Suprapubic skin (tissue), 4 donors: ENCODE measurements at places on chromosomes 5 and 9. TPM values are rescaled to one million over a fixed set of nuclear protein-coding genes. Genes with fewer than 3 reads are reported as not detected.

GRCh38 chr9:75695921-75696320 lies 194.6 kb upstream of the PCSK5 start:
- no peaks in the 10 kb centered on the region for H3K36me3 ChIP-seq
- no peak overlapping the region for H3K27ac ChIP-seq
- H3K4me3 ChIP-seq, result no peak overlapping the region
- H3K4me1 ChIP-seq, result no peaks in the 10 kb centered on the region

Gene RCL1
- 58.4 TPM for total RNA-seq

DNA sequence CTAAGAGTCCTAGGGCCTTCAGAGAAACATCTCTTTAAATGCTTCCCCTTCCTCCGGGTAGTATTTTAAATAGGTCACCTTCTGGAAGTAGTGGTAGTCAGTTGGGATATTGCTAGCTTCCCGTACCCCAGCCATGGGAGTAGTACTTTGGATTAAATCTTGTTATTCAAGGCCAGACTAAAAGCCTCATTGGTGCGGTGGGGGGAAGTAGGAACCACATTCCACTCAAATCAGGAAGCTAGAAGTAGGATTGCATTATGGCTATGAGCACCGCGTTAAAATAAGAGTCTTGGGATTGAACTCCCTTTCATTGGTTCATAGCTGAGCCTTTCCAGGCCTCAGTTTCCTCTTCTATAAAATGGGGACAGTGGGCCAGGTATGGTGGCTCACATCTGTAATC lies 6.7 kb downstream of the KCNIP1 start:
- H3K4me1 ChIP-seq, result no peaks in the 10 kb centered on the region
- no peak overlapping the region for H3K4me3 ChIP-seq
- no peaks in the 10 kb centered on the region for H3K36me3 ChIP-seq
- no peak for DNase-seq
- no peak overlapping the region for H3K27ac ChIP-seq
- peaks cover 4% of the 10 kb centered on the region for H3K27me3 ChIP-seq

DNA sequence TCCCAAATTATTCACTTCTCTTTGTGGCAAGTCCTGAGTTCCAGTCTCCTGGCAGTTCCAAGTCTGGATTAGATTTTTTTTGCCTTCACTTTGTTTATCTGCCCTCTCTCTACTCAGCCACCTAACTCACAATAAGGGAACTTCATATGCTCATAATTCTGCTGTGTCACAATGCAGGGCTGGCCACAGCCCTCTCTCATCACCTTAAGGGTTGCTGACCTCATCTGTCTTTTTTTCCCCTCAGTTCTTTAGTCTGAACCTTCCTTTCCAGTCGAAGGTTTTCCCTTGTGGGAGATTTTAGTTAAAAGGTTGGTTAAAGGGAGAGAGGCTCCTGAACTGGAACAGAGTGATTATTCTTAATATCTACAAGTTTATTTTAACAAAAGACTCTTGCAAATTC lies 4.1 kb downstream of the BAG1 start:
- H3K4me3 ChIP-seq, result no peak overlapping the region
- no peaks in the 10 kb centered on the region for H3K27me3 ChIP-seq
- H3K27ac ChIP-seq, result no peak overlapping the region
- no peak for DNase-seq
- H3K4me1 ChIP-seq, result peaks cover 23% of the 10 kb centered on the region

DNA sequence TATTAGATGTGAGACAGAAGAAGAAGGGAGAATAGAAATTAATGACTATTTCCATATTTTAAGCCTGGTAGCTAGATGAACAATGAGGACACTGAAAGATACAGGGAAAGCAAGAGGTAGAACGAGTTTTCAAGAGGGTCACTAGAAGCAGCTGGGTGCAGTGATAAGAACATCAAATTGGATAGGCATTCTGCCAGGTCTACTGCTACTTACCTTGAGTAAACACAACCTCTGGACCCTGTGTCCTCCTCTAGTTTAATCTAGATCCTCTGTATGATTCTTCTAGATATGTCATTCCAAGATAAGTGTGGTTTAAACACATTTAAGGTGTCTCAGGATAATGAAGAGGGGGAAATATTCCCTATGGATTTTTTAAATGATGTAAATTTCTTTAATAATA lies 31.2 kb downstream of the OTP start:
- H3K4me3 ChIP-seq, result no peak overlapping the region
- peaks cover 3% of the 10 kb centered on the region for H3K27me3 ChIP-seq
- DNase-seq, result no peak
- no peaks in the 10 kb centered on the region for H3K36me3 ChIP-seq
- no peaks in the 10 kb centered on the region for H3K4me1 ChIP-seq
- no peak overlapping the region for H3K27ac ChIP-seq

GRCh38 chr5:37272511-37272910 lies 23.3 kb upstream of the CPLANE1 start:
- no peak overlapping the region for H3K27ac ChIP-seq
- no peak overlapping the region for H3K4me3 ChIP-seq
- H3K36me3 ChIP-seq, result no peaks in the 10 kb centered on the region
- no peaks in the 10 kb centered on the region for H3K4me1 ChIP-seq

DNA sequence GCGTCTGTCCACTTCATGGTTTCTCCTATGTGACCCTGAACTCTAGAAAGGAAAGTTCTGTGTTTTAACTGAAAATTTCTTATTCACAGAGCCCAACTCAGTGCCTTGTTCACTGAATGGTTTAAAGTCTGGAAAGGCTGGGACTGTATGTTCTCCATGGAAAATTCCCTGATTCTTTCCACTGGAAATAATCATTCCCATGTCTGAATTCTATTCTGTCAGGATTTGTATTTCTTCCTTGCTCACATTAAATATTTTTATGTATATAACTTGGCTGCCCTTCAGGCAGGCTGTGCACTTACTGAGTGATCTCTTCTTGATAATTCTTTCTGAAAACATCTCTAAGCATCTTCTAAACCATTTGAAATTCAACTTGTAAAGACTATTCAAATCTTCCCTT lies 1126.9 kb upstream of the DMAC1 start:
- H3K27me3 ChIP-seq, result no peaks in the 10 kb centered on the region
- H3K27ac ChIP-seq, result no peak overlapping the region
- no peaks in the 10 kb centered on the region for H3K4me1 ChIP-seq
- no peaks in the 10 kb centered on the region for H3K36me3 ChIP-seq
- no peak overlapping the region for H3K4me3 ChIP-seq

Gene BTNL8
- total RNA-seq, result not detected

Gene BTNL9
- 98.3 TPM for total RNA-seq

DNA sequence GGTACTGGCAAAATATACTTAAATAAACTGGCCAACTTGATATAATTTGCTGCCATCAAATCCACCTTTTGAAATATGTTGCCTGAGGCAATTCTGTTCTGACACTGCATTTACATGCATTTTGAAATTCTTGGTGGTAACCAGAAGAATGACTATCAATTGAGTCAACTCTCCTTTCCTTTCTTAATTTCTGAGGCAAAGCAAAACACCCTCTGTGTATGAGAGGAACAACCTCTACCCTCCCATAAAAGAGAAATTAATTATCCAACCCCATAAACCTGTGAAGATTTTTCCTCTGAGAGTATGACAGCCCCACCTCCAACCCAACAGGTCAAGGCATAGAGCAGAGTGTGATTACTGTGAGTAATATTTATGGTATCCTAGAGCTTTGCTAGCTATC lies 286.8 kb downstream of the NR2F1-AS1 start:
- no peak for DNase-seq
- no peaks in the 10 kb centered on the region for H3K4me1 ChIP-seq
- no peaks in the 10 kb centered on the region for H3K27me3 ChIP-seq
- H3K36me3 ChIP-seq, result no peaks in the 10 kb centered on the region
- no peak overlapping the region for H3K4me3 ChIP-seq

GRCh38 chr5:82295144-82295543 lies 17.0 kb upstream of the RPS23 start:
- no peaks in the 10 kb centered on the region for H3K36me3 ChIP-seq
- no peak overlapping the region for H3K4me3 ChIP-seq
- H3K27me3 ChIP-seq, result no peaks in the 10 kb centered on the region
- no peaks in the 10 kb centered on the region for H3K4me1 ChIP-seq
- no peak overlapping the region for H3K27ac ChIP-seq

Gene ZNF483
- total RNA-seq, result 4.5 TPM

GRCh38 chr9:111348821-111349271 lies 18.8 kb upstream of the OR2K2 start:
- H3K36me3 ChIP-seq, result no peaks in the 10 kb centered on the region
- H3K4me1 ChIP-seq, result no peaks in the 10 kb centered on the region
- H3K27ac ChIP-seq, result no peak overlapping the region
- no peak overlapping the region for H3K4me3 ChIP-seq
- no peak for DNase-seq

GRCh38 chr9:127721391-127721821 lies 5.5 kb downstream of the TTC16 start:
- no peaks in the 10 kb centered on the region for H3K36me3 ChIP-seq
- DNase-seq, result no peak
- H3K27ac ChIP-seq, result peak overlapping the region; percentile 19
- H3K4me1 ChIP-seq, result peaks cover 22% of the 10 kb centered on the region
- H3K4me3 ChIP-seq, result no peak overlapping the region

GRCh38 chr5:19728571-19728970 lies 259.4 kb downstream of the CDH18 start:
- no peak overlapping the region for H3K4me3 ChIP-seq
- no peaks in the 10 kb centered on the region for H3K27me3 ChIP-seq
- H3K36me3 ChIP-seq, result no peaks in the 10 kb centered on the region

- H3K27me3 ChIP-seq, result no peaks in the 10 kb centered on the region
- no peaks in the 10 kb centered on the region for H3K36me3 ChIP-seq
- no peak overlapping the region for H3K4me3 ChIP-seq
- DNase-seq, result no peak
These were observed 204.2 kb upstream of the HAPLN1 start for GRCh38 chr5:83924891-83925290.

DNA sequence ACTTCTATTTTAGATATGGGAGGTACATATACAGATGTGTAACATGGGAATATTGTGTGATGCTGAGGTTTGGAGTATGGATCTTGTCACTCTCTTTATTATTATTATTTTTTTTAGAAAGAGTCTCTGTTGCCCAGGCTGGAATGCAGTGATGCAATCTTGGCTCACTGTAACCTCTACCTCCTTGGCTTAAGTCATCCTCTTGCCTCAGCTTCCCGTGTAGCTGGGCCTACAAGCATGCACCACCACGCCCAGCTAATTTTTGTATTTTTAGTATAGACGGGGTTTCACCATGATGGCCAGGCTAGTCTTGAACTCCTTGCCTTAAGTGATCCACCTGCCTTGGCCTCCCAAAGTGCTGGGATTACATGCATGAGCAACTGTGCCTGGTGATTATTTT lies 138.4 kb upstream of the SLC28A3 start:
- DNase-seq, result no peak
- H3K4me3 ChIP-seq, result no peak overlapping the region

DNA sequence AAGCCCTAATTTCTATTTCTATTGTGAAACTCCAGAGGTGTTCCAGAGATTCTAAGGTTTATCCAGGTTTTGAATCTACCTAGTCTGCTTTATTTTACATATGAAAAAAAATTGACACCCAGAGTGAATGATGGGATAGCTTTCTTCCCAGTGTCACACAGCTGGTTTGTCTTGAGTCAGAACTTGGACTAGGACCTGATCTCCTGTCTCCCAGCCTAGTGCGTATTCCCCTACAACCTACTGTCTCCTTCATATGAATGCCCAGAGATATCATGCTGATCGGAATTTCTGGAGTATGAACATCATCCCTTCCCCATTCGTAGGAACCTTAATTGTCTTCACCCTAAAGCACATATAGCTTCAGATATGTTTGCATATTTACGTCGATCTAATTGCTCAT lies 524.2 kb downstream of the SPATA31D1 start:
- no peak overlapping the region for H3K27ac ChIP-seq
- H3K4me1 ChIP-seq, result peaks cover 18% of the 10 kb centered on the region
- H3K36me3 ChIP-seq, result no peaks in the 10 kb centered on the region
- H3K27me3 ChIP-seq, result no peaks in the 10 kb centered on the region

Gene PTPN3
- 31.6 TPM for total RNA-seq

Gene CHSY3
- 1.4 TPM for total RNA-seq

DNA sequence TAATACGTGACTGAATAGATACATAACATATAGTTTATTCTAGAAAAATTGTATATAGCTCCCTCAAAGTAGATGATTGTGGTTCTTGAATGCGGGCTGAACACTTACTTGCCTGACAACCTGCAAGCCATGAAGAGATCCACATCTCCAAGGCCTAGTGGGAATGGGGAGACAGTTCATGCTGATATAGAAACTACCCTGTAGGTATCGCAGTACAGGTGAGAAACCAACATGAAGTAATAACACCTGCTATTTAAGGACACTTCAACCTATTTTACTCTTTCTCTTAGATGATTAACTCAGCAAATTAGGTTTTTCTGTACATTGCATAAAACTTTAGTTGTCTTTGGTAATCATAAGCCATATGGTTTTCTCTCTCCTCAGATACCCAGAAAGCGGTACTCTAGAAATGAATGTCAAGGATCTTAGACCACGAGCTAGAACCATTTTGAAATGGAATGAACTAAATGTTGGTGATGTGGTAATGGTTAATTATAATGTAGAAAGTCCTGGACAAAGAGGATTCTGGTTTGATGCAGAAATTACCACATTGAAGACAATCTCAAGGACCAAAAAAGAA lies 47.3 kb downstream of the UHRF2 start:
- no peak overlapping the region for H3K27ac ChIP-seq
- H3K4me3 ChIP-seq, result no peak overlapping the region
- no peaks in the 10 kb centered on the region for H3K4me1 ChIP-seq
- H3K36me3 ChIP-seq, result peaks cover 8% of the 10 kb centered on the region

DNA sequence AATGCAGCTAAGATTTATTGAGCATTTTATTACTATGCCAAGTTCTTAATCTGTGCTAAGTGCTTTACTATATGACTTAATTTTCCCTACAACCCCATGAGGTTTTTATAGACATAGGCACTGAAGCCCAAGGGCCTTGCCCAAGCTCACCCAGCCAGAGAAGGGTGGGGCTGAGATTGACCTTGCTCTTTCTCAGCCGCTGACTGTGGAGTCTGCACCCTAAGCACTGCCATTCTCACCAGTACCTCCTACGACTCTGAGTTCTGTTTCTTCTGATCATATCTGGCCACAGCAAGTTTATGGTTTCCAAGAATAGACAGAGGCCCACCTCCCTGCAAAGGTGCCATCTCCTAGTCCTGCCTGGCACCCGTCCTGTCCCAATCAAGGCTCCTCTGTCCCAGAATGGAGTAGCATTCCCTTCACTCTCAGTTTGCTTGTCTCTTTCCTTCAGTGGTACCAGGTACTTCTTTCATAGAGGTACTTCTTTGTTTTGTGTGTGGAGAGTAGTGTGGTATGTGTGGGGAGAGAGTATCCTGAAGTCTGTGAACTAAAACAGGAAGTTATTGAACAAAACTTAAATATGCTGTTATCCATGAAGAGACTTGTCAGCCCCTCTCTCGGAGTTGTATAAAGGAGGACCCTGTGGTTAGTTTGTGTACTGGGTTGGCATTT lies 42.6 kb downstream of the CSF1R start:
- no peak overlapping the region for H3K4me3 ChIP-seq
- no peak overlapping the region for H3K27ac ChIP-seq
- DNase-seq, result no peak
- no peaks in the 10 kb centered on the region for H3K27me3 ChIP-seq
- H3K36me3 ChIP-seq, result peaks cover 96% of the 10 kb centered on the region

GRCh38 chr5:149379177-149379761 lies at the start of gene IL17B:
TSS of gene IL17B (minus strand) at chr5:149379292. CDS start at chr5:149379225, 67 bp downstream.
- peaks cover 7% of the 10 kb centered on the region for H3K4me1 ChIP-seq
- no peak for DNase-seq
- peak within 1 kb of the TSS; percentile 44 for H3K27ac ChIP-seq
- no peaks in the 10 kb centered on the region for H3K27me3 ChIP-seq
- H3K4me3 ChIP-seq, result no peak within 1 kb of the TSS
